ENCODE measurements at places on chromosomes 11 and 22.

DNA sequence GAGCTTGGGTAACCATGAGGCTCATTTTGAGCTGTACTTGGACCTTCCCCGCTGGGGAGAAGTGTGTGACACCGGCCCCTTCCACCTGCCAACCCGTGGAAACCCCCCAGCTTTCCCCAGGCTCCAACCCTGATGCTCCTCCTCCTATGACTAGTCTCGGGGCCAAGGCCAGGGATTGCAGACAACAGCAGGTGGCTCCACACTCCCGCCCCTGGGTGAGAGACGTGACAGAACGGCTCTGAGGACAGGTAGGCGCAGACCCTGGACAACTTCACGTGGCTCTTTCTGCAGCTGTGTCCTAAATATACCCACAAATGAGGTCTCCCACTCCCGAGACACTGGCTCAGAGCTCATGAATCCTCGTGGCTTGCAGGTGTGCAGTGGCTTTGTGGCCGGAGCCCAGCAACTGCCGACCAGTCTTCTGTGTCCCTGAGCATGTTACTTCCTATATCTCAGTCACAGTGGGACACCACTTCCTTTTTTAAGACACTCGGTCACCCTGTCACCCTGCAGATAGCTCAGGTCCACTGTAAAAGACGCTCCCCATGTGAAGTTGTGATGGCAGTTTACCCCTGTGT, 55.2 kb downstream of the NECTIN1 start:
- no peak for DNase-seq

DNA sequence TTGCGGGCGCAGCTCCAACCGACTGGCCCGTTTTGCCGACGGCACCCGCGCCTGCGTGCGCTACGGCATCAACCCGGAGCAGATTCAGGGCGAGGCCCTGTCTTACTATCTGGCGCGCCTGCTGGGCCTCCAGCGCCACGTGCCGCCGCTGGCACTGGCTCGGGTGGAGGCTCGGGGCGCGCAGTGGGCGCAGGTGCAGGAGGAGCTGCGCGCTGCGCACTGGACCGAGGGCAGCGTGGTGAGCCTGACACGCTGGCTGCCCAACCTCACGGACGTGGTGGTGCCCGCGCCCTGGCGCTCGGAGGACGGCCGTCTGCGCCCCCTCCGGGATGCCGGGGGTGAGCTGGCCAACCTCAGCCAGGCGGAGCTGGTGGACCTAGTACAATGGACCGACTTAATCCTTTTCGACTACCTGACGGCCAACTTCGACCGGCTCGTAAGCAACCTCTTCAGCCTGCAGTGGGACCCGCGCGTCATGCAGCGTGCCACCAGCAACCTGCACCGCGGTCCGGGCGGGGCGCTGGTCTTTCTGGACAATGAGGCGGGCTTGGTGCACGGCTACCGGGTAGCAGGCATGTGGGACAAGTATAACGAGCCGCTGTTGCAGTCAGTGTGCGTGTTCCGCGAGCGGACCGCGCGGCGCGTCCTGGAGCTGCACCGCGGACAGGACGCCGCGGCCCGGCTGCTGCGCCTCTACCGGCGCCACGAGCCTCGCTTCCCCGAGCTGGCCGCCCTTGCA, 1.0 kb downstream of the FJX1 start:
- peak; percentile 44 for DNase-seq

- DNase-seq: no peak
Observed at GRCh38 chr11:12831471-12832202, 157.4 kb downstream of the TEAD1 start.

- DNase-seq: peak; percentile 42
Observed at GRCh38 chr11:102157219-102157618, 47.0 kb downstream of the YAP1 start.

- no peak for DNase-seq
Observed at GRCh38 chr11:7656704-7657103, 16.6 kb downstream of the CYB5R2 start.

- DNase-seq: peak; percentile 14
Observed at GRCh38 chr22:47275605-47276449, 513.4 kb downstream of the TBC1D22A start.

DNA sequence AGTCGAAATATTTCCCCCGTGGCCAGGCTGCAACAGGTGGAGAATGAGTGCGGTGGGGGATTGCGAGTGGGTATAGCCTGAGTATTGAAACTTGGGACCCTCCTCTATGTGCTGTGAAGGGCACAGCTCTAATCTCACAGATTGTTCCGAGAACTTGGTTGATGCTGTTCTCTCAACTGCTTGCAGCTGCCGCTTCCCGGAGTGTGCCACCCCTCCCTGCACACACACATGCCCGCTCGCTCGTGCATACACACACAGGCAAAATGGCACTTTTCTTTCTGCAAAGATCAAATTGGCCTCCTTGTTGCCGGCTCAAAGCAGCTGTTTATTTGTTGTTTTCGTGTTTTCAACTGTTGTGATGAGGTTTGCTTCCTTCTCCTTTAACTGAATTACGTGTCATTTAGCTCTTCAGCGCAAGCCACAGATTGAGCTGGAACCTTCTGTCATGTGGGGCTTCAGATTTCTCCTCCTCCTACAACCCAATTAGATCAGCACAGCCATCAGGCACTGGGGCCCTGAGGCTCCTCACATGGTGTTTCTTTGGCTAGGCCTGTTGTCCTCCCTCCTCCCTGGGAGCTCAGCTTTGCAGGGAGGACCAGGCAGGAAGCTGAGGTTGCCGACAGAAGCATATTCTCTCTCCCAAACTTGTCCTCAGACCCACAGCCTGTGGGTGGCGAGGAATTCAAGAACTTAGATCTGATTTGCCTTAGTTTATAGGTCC, 13.9 kb upstream of the B3GAT1 start:
- DNase-seq: no peak

GRCh38 chr11:122339436-122340060, 223.5 kb upstream of the BLID start:
- DNase-seq: no peak

DNA sequence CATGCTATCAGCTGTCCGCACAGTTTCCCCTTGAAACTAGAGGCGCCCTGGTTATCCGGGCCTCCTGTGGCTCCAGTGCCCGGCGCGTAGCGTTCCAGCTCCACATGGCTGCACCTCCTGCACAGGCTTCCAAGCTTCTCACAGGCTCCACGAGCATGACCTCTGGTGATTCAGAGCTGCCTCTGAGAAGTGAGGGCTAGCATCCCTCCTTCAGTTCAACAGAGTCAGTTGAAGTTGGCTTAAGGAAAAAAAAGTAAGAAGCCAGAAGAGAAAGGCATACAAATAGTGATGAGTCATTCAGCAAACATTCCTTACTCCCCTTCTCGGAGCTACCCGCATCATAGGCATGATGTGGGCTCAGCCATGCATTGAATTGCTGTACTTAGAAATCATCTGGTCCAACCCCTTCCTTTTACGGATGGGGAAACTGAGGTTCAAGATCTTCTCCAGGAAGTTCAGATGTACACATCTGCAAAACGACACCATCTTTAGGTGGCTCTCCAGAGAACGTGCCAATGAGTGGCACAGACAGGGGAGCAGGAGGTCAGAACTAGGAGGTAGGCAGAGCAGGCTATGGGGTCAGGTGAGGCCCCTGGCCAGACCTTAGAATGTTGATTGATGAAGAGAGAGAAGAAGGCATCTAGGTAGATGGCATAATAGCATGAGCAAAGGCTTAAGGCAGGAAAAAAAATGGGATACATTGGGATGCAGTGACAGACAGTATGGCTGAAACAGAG, 216.3 kb upstream of the TBCEL start:
- DNase-seq: no peak

GRCh38 chr22:40487663-40488249, 117.4 kb downstream of the SGSM3 start:
- DNase-seq: no peak

GRCh38 chr11:6721343-6721742, 38.2 kb upstream of the MRPL17 start:
- DNase-seq: no peak

DNA sequence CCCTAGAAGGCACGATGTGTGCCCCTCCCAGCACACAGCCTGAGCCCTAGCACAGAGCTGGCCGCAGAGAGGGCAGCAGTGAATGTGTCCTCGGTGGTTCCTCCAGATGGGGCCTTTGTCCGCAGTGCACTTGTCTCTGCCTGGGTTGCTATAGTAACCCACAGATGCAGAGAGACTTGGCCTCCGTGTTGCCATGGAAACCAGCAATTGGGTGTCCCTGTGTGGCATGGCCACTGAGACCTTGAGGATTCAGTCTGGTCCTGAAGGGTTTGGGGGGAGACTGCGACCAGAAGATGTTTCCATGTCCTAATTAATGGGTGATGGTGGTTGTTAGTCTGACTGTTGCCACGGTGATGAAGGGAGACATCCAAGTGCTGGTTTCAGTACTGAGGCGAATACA, 42.6 kb upstream of the TUB start:
- DNase-seq: no peak

DNA sequence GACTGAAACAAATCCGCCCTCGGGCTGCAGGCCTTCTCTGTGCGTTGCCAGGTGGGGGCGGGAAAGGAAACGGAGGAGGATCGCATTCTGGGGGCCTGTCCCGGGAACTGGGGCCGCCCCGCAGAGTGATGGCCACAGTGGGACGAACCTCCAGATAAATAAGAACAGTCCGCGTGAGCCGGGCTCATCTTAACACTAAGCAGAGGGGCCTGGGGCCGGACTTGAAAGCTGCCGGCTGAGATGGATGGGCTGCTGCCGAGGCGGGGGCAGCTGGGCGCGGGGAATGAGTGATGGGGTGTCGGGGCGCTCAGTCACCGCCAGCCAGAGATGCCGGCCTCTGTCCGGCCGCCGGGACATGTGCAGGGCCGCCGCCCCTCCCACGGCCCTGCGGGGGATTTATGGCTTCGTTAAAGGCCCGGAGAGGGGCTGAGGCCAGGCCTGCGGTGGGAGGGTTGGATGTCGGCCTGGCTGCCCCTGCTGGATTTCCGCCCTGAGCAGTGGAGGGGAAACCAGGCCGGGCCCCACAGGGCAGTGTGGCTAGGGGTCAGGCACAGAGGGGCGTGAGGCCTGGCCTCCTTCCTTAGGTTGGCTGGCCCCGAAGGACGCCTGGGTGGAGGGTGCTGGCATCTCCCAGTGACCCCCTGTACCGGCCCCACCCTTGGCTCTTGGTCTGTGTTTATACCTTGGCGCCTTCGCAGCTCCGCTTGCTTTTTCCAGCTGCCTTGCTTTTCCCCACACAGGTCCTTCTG, 45.3 kb upstream of the CD82 start:
- DNase-seq: no peak

DNA sequence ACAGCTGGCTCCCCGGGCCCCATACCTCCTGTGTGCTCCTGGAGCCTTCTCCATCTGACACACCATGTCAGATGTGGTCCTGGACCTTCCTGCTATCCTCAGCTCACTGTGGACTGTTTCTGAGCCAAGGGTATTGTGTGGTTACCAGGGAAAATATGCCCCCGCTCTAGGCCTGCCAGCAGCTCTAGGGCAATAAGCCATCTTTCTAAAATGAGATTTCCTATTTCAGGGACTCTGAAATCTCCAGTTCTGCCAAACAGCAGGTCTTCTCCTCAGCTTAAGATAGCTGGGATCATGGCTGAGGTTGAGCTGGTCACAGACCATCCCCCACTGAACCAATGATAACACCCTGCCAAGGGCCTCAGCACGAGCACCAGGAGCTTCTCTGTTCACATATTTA, 227.6 kb downstream of the ST3GAL4 start:
- no peak for DNase-seq

DNA sequence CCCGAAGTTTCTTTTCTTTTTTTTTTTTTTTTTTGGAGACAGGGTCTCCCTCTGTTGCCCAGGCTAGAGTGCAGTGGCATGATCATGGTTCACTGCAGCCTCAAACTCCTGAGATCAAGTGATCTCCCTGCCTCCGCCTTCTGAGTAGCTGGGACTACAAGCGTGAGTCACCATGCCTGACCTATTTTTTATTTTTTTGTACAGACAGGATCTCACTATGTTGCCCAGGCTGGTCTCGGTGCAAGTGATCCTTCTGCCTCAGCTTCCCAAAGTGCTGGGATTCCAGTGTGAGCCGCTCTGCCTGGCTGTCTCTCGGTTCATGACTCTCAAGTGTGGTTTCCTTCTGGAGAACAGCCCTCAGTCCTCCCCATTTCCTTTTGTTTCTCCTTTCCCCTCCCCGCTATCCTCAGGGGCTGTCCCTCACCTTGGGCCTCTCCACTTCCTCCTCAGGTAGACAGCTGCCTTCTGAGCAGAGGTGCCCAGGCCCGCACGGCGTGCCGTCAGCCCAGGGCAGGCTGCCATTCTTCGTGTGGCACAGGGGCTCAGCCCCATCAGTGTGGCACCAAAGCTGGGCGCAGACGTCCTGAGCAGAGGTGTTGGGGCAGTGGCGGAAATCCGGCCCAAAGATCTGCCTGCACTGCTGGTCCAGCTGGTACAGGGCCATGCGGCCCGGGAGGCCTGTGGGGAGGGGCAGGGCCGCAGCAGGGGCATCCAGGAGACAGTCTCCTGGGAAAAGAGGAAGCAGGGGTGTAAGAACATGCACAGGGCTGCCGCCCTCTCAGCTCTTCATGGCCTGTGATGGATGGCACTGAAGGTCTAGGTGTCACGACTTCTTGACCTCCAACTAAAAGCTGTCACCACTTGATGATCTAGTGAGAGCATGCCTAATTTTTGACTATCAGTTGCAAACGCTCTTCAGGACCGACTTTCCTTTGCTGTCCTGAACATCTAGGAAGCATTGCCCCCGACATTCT, 14.0 kb downstream of the ADAMTS8 start:
- no peak for DNase-seq

GRCh38 chr22:30694640-30695350, at the start of gene OSBP2:
OSBP2 (plus strand) TSS chr22:30694874; CDS start chr22:30694910, 36 bp downstream.
- DNase-seq: peak; percentile 89

DNA sequence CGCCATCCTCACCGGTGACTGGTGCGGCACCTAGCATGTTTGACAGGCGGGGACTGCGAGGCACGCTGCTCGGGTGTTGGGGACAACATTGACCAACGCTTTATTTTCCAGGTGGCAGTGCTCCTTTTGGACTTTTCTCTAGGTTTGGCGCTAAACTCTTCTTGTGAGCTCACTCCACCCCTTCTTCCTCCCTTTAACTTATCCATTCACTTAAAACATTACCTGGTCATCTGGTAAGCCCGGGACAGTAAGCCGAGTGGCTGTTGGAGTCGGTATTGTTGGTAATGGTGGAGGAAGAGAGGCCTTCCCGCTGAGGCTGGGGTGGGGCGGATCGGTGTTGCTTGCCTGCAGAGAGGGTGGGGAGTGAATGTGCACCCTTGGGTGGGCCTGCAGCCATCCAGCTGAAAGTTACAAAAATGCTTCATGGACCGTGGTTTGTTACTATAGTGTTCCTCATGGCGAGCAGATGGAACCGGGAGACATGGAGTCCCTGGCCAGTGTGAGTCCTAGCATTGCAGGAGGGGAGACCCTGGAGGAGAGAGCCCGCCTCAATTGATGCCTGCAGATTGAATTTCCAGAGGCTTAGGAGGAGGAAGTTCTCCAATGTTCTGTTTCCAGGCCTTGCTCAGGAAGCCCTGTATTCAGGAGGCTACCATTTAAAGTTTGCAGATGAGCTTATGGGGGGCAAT, 1.1 kb downstream of the NEAT1 start:
- DNase-seq: no peak

DNA sequence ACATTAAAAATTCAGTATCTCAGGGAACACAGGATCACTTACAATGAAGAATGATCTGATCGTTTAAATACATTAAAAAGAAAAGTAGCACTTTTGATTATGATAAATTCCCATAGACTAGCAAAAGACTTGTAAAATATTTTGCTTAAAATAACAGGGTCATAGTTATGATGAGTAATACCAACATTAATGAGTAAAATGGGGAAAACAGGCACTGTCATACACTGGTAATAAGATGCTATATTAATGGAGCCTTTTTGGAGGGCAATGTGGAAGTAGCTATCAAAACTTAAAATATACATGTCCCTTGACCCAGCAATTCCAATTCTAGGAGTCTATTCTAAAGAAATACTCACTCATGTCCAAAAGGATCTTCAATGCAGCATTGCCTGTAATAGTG, 61.8 kb upstream of the CLNS1A start:
- no peak for DNase-seq

All from pancreas (tissue), 10 donors.